HS-27A (cell line): ENCODE measurements at places on chromosomes 3 and 15.

DNA sequence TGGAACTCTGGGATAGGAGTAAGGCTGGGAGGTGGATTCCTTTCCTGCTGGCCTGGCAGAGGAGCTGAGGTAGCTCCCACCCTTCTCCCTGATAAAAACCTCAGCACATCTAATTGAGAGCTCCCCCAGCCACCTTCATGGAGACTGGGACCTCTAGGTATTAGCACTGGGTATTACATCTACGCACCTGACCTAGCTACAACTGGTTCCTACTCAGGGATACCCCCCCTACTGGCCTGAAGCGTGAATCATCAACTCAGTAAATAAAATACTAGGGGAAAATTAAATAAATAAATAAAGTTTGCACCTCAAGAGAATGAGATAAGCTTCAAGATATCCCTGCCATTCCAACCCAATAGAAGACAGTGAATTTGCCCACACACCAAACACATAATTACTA is 140.4 kb downstream of the NEK10 start:
- no peak for DNase-seq

DNA sequence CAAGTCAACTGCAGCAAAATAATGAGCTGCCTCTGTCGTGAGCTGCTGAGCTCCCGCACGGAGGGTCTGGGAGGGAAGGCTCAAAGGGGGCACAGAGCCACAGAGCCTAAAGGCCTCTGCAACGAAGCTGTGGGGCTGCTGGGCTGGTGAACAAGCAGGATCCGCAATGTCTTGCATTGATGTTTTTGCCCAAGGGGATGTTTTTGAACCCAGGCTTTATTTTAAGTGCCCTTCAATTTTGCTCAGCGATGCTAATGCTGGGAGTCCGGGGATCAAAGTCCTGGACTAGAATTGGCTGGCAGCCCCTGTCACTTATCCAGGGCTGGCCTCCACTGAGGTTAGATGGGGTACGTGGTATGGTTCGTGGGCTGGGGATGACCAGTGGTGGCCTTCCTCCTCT is 240.0 kb downstream of the VPS13C start:
- no peak for DNase-seq

- DNase-seq: no peak
These were observed 151.3 kb upstream of the SLITRK3 start for GRCh38 chr3:165347526-165347925.

DNA sequence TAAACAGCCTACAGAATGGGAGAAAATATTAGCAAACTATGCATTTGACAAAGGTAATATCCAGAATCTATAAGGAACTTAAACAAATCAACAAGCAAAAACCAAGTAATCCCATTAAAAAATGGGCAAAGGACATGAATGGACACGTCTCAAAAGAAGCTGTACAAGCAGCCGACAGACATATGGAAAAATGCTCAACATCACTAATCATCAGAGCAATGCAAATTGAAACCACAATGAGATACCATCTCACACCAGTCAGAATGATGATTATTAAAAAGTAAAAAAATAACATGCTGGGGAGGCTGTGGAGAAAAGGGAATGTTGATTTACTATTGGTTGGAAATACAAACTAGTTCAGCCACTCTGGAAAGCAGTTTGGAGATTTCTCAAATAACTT is 30.7 kb upstream of the PPM1L start:
- no peak for DNase-seq

GRCh38 chr3:32046102-32046501 is 60.3 kb upstream of the GPD1L start:
- no peak for DNase-seq

- DNase-seq: no peak
These were observed at the start of gene DVL3 for GRCh38 chr3:184154885-184155643. DVL3 (plus strand) TSS chr3:184155377; CDS start chr3:184155636, 259 bp downstream.

DNA sequence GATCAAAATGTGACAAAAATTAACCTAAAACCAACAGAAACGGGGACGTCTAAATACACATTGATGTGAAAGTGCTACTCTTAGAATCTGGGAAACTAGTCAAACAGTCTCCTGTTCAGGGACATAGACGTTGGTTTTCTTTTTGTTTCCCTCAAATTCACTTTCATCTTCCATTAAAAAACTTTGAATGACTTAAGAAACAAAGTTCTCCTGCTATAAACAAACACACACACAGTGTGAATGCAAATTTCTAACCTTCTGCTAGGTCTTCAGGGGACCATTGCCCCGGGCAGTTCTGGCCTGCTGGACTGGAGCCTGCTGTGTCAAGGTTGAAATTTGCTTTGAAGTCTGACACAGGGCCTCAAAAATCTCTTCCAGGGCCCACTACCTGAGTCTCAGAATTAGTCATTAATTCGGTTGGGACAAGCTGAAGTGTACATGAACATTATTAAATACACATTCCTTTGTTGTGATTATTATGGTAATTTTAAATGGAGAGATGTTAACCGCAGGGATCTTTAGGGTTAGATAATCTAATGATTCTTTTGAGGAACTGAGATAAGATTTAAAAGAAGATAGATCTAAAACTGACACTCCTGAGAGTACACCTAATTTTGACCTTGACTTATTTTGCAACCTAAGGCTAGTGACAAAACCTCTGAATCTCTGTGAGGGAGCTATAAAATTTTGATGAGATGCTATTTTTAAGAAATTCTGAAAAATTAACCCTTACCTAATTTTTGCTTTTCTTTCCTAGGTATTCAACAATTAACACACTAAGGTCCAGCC is 1260.4 kb downstream of the ROBO1 start:
- DNase-seq: no peak
